OCI-M1 (cell line): ENCODE measurements at places on chromosomes 11 and 22.

- peak; percentile 89 for DNase-seq
These were observed 18.4 kb upstream of the CABP7 start for GRCh38 chr22:29701155-29701999.

GRCh38 chr11:20274031-20274430 lies 89.5 kb upstream of the HTATIP2 start:
- no peak for DNase-seq

DNA sequence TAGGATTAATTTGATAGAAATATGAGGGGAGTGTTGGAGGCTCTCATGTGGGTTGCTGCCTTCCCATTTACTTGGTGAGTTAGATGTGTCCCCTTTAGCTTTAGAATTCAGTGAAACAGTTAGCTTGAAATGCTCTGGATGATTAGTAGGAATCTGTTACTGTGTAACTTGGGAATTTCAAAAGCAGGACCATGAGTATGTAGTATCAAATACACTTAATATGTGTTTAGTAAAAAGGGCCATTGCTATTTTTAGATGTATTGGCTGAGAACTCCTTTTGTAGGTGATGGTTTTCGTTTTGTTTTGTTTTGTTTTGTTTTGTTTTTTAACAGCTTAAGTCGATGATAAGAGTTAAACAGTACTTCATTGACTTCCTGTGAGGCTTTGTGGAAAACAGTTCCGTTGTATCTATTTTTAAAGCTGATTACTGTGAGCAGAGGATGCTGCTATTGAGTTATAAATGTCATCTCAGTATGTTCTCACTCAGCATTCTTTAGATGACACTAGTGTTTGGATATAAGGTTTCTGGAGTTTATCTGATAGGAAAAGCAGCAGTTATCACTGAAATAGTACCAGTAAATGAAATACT lies 53.5 kb downstream of the MCAM start:
- no peak for DNase-seq

DNA sequence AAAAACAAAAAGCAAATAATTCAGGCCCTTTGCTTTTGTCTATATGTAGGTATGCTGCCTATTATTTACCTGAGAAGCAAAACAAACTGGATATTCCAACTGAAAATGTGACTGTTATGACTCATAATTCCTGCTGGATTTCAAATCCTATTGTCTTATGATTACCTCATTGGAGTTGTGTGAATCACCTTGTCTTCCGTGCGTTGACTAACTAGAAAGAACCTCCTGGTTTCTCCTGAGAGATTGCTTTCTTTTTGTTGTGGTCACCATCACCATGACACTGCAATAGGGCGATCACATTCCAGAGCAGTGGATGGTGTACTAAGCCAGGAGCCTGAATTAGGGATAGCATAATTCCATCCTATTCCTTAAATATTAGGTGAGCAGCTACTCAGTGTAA lies 23.0 kb upstream of the EXPH5 start:
- no peak for DNase-seq

DNA sequence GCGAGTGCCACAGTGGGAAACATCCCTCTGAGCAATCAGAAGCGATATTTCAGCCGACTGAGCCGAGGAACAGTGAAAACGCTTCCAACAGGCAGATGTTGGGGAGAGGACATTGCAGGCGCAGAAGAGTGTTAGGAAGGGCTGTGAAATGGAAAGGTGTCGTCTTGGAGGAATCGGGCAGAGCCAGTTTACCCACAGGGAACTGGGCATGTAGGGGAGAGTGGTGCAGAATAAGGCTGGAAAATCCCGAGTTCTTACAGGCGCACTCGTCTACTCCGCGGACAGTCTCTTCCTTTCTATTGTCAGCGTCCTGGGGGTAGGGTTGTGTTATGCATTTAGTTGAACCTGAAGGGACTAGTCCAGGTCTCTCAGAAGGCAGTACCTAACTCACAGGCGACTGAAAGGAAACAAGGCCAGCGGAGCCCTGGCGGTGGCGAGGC lies 1.1 kb upstream of the APLP2 start:
- no peak for DNase-seq

- no peak for DNase-seq
These were observed 20.0 kb downstream of the MMP7 start for GRCh38 chr11:102510439-102511135.

- no peak for DNase-seq
These were observed 80.8 kb downstream of the PIWIL4 start for GRCh38 chr11:94647926-94648325.

GRCh38 chr11:36672815-36673450 lies 74.9 kb upstream of the RAG2 start:
- DNase-seq: peak; percentile 64

GRCh38 chr11:26037716-26038115 lies 294.2 kb upstream of the ANO3 start:
- no peak for DNase-seq

GRCh38 chr11:115008799-115009198 lies 330.5 kb downstream of the NXPE2 start:
- DNase-seq: no peak

DNA sequence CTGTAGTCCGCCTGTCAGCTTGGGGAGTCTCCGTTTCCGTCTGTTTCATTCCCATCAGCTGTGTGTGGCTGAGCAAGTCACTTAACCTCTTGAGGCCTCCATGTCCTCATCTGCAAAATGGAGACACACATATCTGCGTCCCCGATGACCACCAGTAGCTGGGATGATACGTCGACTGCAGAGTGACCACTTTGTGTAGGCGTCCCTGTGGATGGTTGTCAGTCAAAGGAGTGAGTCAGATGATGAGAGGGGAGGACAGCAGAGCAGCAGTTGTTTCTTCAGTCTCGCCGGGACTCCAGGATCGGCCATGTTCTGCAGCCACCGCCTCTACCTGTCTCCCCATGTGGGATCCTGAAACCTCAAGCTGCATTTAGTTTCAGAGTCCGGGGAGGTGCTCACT lies 19.9 kb downstream of the MGAT3 start:
- DNase-seq: no peak

GRCh38 chr11:102830001-102830727 lies 13.2 kb downstream of the MMP3 start:
- DNase-seq: no peak

DNA sequence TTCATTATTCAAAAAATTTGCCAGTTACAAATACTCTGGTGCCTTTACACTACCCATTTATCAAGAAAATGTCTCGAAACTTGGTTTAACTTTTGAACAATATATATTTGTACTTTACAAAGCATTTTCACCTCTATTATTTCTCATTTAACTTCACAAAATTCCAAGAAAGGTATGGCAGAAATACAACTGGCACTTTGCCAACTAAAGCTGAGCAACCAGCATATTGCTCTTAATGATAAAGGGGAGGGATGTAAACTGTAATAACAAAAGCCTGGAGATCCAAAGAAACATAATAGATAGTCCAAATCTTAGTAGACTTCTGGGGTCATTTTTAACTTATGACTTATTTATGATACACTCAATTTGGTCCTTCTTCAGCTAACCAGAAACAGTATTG lies 7.7 kb downstream of the PITPNB start:
- DNase-seq: peak; percentile 25

DNA sequence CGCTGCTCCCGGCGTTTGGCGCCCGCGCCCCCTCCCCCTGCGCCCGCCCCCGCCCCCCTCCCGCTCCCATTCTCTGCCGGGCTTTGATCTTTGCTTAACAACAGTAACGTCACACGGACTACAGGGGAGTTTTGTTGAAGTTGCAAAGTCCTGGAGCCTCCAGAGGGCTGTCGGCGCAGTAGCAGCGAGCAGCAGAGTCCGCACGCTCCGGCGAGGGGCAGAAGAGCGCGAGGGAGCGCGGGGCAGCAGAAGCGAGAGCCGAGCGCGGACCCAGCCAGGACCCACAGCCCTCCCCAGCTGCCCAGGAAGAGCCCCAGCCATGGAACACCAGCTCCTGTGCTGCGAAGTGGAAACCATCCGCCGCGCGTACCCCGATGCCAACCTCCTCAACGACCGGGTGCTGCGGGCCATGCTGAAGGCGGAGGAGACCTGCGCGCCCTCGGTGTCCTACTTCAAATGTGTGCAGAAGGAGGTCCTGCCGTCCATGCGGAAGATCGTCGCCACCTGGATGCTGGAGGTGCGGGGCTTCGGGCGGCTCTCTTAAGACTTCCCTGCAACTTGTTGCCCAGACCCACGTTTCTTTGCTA lies at the start of gene CCND1:
CCND1 (plus strand) TSS at position 162 of the 587 bp plus-strand sequence; CDS start at position 320, 158 bp downstream.
- DNase-seq: peak; percentile 100

DNA sequence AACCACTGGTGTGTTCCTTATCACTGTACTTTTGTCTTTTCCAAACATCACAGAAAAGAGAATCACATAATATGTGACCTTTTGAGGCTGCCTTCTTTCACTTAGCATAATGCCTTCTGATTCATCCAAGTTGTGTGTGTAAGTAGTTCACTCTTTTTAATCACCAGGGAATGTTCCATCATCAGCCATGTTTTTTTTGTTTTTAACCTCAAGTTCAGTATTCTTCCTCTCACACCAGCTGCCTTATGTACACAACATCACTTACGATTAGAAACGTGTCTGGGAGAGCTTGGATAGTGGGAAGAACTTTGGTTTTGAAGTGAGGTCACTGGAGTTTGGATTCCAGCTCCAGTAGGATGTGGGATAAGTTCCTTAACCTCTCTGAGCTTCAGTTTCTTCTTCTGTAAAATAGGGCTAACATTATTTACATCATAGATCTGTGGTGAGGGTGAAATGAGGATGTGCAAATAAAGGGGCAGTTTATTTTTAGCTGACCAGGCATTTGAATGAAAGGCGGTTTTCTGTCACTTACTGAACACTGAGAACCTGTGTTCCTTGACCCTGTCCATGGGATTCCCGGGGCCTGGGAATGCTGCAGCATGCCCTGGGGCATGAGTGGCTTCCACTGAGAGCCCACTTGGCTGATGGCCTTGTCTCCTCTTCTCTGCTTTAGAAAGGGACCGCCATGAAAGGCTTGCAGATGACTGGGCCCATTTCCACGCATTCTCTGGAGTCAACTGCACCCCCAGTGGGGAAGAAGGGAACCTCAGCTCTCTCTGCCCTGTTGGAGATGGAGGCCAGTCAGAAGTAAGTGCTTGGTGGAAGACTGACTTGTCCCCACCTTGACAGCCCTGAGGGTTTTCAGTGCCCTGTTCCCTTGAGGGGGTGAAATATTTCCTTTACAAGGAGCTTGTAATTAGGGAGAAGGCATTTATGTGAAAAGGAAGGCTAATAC lies 92.6 kb downstream of the DEPDC5 start:
- peak; percentile 21 for DNase-seq

DNA sequence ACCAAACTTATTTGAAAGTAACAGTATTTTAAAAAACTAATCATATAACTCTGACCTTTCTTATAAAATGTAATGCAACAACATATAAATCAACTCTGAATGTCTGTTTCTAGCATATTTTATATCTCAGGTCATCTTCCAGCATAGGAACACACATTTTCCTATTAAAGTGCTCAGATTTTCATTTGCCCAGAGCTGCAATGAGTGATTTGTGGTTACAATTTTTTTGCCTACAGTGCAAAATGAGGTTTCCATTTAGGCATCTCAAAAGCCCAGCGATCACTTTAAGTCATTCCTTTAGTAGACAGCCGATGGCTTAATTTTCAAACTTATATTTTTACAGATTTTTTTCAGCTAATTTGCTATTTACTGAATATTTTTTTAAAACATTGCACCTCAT lies 1.0 kb downstream of the LYVE1 start:
- no peak for DNase-seq

DNA sequence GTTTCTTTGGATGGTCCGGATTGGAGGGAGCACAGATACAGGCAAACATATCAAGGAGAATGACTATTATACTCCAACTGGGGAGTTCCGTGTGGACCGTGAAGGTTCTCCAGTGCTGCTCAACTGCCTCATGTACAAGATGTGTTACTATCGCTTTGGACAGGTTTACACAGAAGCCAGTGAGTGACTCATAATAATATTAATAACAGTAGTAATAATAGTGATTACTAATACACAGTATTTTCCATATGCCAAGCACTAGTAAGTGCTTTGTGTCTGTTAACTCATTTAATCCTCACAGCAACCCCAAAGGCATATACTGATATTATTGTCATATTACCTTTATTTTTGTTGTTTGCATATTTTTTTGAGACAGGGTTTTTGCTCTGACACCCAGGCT lies 6.6 kb upstream of the CHEK1 start:
- no peak for DNase-seq

- no peak for DNase-seq
These were observed 14.1 kb upstream of the ALKBH3 start for GRCh38 chr11:43866520-43866919.

GRCh38 chr11:19200410-19201201 lies 1.2 kb downstream of the CSRP3 start:
- peak; percentile 81 for DNase-seq
